ENCODE measurements at places on chromosomes 1 and 21.

DNA sequence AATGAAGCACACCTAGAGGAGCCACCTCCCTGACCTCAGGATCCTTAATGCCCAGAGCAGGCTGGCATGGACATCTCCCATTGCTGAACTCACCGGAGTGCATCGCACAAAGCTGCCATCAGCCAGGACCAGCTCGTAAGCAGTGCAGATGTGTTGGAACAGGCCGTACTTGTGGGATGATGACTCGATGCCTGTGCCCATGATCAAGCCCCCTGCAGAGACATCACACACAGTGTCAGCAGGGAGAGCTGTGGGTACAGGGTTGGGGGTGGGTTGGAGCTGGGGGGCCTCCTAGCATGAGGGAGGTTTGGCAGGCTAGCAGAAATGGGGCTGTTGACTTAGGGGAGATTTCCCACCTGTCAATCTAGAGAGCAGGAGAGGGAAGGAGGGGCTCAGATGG lies 12.0 kb downstream of the DHCR24 start:
- DNase-seq = no peak

- DNase-seq = no peak
Measured at GRCh38 chr1:82044536-82044935, 243.8 kb downstream of the ADGRL2 start.

- no peak for DNase-seq
Measured at GRCh38 chr21:38637161-38637560, 138.9 kb upstream of the ERG start.

DNA sequence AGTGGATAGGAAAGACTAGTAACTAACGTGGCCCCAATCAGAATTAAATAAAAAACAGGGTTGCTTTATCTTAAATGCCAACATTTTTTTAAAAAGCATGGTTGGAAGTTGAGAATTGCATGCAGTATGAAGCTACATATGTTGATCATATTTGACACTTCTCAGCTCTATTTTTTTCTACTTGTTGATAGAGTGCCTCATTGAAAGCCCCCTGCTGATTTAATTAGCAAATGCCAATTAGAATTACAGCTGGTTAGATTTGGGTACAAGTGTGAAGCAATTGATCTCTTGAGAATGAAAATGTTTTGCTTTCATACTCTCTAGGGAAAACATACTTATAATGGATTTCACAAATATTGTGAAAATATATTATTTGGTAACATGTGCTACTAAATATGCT lies 40.5 kb downstream of the CHD1L start:
- no peak for DNase-seq

GRCh38 chr1:206787891-206788290 lies 15.6 kb upstream of the IL10 start:
- no peak for DNase-seq

DNA sequence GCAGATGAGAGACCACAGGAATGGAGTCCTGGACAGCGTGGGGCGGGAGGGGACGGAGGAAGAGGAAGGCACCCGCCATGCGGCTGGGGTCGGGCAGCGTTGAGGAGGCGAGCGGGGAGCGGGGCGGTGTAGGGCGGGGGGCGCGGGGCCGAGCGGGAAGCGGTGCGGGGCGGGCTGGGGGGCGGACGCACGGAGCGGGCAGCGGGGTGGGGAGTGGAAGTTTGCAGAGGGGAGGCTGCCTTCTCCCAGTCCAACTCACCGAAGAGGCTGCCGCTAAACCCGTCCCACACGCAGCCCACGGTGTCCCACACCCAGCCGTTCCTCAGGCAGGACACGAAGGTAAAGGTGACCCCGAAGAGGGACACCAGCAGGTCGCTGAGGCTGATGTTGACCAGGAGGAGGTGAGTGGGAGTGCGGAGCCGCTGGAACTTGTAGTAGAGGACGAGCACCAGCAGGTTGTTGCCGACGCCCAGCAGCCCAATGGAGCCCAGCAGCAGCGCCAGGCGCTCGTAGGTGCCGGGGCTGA lies 483 bp downstream of the CHML start:
- peak; percentile 21 for DNase-seq

DNA sequence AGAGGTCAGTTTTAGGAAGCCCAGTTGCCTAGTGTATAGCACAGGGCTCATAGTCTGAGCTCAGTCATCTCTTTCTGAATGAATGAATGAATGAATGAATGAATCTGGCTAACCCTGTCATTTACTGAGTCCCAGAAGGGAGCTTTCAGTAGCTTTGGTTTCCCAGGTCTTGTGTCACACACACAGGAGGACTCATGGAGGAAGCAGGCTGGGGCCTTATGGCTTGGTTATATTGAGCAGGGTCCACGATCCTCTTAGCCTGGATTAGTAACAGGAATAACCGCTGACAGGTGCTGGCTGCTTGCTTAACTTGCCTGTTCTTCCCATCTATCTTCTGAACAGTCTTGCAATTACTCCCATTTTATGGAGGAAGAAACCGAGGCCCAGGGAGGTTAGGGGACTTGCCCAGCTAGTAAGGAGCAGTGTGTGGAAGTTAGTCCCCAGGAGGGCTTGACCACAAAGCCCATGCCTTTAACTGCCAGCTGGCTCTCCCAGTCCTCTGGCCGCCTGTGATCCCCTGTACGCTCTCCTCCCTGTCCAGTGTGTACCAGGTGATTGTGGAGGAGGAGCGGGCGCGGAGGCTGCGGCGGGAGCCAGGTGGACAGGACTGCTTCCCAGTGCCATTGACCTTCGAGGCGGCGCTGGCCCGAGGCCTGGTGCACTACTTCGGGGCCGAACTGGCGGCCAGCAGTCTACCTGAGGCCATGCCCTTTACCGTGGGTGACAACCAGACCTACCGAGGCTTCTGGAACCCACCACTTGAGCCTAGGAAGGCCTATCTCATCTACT lies 46.0 kb downstream of the PTPRU start:
- no peak for DNase-seq

- DNase-seq = no peak
Measured at GRCh38 chr1:214511639-214511998, 39.8 kb downstream of the PTPN14 start.

DNA sequence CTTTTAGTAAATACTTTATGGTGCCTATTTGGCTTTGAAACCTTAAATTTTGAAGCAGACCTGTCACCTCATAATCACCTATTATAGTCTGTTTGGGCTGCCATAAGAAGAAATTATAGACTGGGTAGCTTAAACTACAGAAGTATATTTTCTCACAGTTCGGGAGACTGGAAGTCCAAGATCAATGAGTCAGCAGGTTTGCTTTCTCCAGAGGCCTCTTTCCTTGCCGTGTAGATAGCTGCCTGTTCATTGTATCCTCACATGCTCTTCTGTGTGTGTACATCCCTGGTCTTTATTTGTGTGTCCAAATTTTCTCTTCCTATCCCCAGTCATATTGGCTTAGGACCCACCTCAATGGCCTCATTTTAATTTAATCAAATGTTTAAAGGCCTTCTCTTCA lies 518.2 kb downstream of the ADGRL2 start:
- no peak for DNase-seq

- DNase-seq = no peak
Measured at GRCh38 chr1:40053138-40053887, 12.8 kb downstream of the CAP1 start.

DNA sequence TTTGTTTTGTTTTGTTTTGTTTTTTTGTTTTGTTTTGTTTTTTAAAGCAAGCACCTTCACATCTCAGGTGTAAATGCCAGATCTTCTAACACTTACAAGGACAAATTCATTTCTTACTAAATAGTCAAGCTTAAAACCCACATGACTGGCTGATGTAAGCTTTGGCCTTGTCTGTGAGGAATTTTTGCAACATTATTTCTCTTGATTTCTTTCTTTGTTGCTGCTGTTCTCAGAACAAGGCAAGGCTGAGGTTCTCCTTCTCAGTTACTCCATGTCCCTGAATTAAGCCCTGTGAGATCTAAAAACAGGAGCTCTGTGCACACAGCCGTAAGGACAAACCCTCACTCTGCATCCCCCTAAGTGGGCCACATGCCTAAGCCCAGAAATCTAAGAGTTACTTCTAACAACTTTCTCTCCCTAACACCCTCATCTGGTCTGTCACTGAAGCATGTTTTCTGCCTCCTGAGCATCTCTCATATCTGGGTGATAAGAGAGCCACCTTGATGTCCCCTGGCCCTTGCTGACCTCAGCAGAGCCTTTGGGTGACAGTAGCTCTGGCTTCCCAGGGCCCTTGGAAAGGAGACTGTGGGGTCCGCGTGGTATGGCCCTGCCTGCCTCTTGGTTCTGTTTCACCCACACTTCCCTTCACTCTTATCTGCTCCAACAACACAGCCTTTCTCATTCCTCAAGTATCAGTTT lies 81.2 kb upstream of the HOOK1 start:
- DNase-seq = no peak

GRCh38 chr1:68916221-68916902 lies 419.5 kb upstream of the DEPDC1 start:
- no peak for DNase-seq

DNA sequence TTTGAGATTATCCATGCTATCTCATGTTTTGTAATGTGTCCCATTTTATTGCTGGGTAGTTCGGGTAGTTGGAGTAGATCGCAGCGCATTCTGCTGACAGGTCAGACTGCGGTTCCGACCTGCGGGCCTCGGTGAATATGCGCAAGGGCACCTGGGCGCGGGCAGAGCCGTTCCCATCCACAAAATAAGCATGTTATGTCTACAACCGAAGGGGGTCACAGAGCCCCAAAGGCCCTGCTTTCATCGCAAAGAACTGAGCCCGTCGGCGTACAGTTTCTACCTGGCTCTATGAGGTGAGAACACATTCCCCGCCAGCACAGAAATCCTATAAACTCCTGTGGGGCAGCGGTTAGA lies 88.4 kb downstream of the PRKAB2 start:
- DNase-seq = no peak

DNA sequence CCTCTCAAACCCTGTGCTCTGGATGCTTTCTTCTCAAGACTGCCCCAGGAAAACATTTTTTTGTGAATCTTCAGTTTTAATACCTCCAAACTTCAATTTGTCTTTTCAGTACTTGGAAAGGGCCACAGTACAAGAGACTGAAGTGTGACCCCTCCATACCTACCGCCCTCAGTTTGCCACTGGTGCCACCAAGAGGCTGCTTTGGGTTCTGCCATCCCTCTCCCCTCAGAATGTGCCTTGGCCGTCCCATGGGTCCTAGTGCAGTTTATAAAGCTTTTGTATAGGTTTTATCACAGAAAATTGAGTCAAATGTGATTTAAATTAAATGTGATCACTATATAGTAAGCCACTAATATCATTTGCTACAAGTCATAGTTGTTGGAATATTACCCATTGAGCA lies 60.8 kb upstream of the PGD start:
- no peak for DNase-seq

- no peak for DNase-seq
Measured at GRCh38 chr1:197199923-197200271, 53.4 kb upstream of the ASPM start.

GRCh38 chr1:190738317-190738716 lies 260.7 kb upstream of the BRINP3 start:
- no peak for DNase-seq

DNA sequence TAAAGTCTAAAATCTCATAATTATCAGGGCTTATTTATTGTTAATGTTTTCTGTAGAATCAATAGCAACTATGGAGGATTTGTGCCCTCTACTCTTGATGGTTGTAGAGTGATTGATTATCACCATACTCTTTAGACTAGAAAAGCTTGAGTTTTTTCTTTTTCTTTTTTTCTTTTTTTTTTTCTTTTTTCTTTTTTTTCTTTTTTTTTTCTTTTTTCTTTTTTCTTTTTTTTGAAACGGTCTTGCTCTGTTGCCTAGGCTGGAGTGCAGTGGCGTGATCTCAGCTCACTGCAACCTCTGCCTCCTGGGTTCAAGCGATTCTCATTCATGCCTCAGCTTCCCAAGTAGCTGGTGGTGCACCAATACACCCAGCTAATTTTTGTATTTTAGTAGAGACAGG lies 29.7 kb downstream of the TOR1AIP1 start:
- DNase-seq = no peak

- no peak for DNase-seq
Measured at GRCh38 chr1:95308276-95309030, 74.4 kb downstream of the RWDD3 start.

GRCh38 chr21:45161038-45161945 lies 86.9 kb downstream of the ADARB1 start:
- no peak for DNase-seq

DNA sequence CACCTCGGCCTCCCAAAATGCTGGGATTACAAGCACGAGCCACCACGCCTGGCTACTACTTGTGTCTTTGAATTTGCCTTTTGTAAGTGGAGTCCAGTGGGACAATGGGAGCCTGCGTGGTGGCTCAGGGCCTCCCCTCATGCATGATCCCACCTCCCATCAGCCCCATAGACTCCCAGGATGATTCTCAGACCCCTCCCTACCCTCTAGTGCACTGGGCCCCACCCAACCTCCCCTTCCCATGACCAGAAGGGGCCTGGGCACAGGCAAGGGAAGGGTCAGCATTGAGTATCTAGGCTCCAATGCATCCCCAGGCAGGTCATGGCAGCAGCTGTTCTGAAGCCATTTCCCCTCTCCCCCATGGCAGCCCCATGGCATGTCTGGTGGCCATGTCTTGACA lies 18.7 kb downstream of the NEK2 start:
- no peak for DNase-seq

DNA sequence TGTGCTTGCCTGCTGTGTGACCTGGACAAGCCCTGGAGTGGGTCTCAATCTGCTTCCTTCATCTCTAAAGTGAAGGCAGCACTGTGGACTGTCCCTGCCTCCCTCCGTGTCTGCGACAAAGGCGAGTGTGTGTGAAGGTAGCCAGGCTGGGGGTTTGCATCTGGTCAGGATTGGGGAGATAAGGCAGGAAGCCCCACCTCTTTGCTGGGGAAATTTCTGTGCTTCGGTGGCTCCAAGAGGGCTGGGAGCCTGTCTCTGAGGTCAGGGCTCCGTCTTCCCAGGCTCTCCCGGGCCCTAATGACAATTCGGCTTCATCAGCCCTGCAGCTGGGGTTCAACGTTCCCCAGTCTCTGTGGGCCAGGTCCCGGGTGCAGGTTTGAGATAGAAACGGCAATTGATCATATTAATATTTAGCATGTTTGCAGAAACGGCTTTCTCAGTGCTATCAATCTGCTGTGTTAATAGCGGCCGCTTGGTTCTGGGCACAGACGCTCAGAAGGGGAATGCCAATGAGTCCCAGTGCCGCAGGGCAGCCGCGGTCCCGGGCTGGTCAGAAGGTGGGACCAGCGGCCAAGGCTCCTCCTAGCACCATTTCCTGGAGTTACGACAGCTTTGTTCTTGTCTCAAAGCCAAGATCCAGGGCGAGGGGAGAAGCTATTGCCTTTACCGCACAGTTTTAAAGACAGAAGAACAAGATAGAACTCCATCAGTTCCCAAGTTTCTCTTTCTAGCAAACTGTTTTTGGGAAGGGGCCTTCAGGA lies 105.7 kb downstream of the PRDM16 start:
- peak; percentile 25 for DNase-seq

GRCh38 chr1:55155522-55155921 lies 59.6 kb downstream of the USP24 start:
- peak; percentile 17 for DNase-seq
